ENCODE measurements at places on chromosomes 4 and X. TPM values are rescaled to one million over a fixed set of nuclear protein-coding genes. Genes with fewer than 3 reads are reported as not detected.

Gene GRIA3
- total RNA-seq = 2.2 TPM

DNA sequence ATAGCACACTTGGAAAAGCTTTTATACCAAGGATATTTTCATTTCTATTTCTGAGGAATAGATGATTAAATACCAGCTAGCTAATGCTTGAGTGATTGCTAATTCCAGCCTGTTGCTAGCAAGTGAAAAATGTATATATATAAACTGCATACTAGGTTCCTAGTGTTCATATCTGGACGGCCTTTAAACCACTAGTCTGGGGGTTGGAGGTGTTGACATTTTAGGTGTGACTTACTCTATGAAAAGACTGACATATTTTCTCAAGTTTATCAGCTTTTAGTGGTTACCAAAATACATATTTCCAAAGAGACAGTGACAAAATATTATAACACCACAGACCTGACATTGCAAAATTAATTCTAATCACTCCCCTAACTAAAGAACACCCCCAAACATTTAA lies 44.7 kb downstream of the MTMR8 start:
- no peaks in the 10 kb centered on the region for H3K27me3 ChIP-seq
- no peak overlapping the region for H3K27ac ChIP-seq
- H3K4me3 ChIP-seq = no peak overlapping the region
- H3K36me3 ChIP-seq = peaks cover 7% of the 10 kb centered on the region
- H3K4me1 ChIP-seq = no peaks in the 10 kb centered on the region

- H3K4me3 ChIP-seq = peak overlapping the region; percentile 82
- no peaks in the 10 kb centered on the region for H3K36me3 ChIP-seq
- peaks cover 50% of the 10 kb centered on the region for H3K4me1 ChIP-seq
- peak overlapping the region; percentile 89 for H3K27ac ChIP-seq
Measured at GRCh38 chrX:40012868-40013265, 84.9 kb downstream of the BCOR start.

GRCh38 chr4:152359208-152360044 lies 176.5 kb downstream of the FBXW7 start:
- H3K4me1 ChIP-seq = peaks cover 5% of the 10 kb centered on the region
- no peaks in the 10 kb centered on the region for H3K27me3 ChIP-seq
- no peak overlapping the region for H3K27ac ChIP-seq
- no peak overlapping the region for H3K4me3 ChIP-seq
- H3K36me3 ChIP-seq = no peaks in the 10 kb centered on the region

DNA sequence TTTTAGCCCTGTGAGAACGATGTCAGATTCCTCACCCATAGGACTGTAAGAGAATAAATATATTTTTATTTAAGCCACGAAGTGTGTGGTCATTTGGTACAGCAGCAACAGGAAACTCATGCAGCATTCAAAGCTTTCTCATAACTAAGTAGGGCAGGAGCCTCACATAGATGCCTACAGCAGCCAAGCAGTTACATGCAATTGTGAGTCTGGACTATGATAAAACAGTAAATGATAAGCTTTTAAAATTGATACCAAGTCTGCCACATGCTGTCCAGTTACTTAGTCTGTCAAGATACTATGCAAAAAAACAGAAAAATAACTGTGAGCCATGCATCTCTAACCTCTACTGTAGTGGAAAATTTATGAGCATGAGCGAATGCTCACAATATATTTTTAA lies 359.6 kb downstream of the HS3ST1 start:
- peak overlapping the region; percentile 7 for H3K27ac ChIP-seq
- H3K4me3 ChIP-seq = no peak overlapping the region
- H3K27me3 ChIP-seq = no peaks in the 10 kb centered on the region
- peaks cover 30% of the 10 kb centered on the region for H3K4me1 ChIP-seq

Gene VSIG1
- total RNA-seq = not detected

DNA sequence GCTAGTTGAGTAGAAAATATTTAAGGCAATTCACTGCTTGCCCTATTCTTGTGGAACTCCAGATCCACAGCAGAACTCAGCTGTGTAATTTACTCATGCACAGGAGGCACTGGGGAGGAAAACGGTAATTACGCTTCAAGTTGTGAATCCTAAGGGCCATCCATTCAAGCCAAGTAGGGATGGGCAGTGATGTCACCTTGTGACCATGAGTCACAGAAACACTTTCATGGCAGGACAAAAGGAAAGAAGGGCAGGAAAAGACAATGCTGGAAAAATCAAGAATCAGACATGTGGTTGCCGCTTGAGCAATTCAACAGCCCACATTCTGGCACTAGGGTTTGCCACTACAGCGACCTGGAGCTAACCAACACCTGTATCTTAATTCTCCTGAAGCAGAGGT lies 1.4 kb downstream of the PAQR3 start:
- H3K27me3 ChIP-seq = peaks cover 16% of the 10 kb centered on the region
- H3K36me3 ChIP-seq = peaks cover 5% of the 10 kb centered on the region
- H3K27ac ChIP-seq = no peak overlapping the region
- peaks cover 25% of the 10 kb centered on the region for H3K4me1 ChIP-seq

DNA sequence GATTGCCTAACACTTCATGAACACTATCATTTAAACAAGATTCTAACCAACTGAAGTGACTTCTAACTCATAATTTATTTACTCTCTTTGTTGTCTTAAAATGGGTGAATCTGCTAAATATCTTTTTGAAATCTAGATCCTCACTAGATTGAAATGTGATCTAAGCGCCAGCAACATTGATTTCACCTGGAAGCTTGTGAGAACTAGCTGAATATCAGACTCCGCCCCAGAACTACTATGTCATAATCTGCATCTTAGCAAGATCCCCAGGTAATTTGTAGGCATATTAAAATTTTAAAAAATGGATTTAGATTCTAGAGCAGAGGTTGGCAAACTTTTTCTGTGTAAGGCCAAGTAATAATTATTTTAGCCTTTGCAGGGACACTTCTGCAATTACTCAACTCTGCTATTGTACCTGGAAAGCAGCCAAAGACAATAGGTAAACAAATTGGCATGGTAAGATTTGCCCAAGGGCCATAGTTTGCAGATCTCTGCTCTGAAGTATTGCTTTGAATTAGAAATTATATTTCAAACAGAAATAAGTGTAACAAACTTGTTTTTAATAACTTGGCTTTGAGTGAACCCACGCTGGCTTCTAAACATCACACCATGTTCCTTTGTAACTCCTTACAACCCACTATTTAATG lies 121.5 kb downstream of the REELD1 start:
- DNase-seq = no peak
- H3K4me1 ChIP-seq = no peaks in the 10 kb centered on the region
- H3K27me3 ChIP-seq = no peaks in the 10 kb centered on the region
- H3K36me3 ChIP-seq = no peaks in the 10 kb centered on the region

Gene ATP10D
- 7.9 TPM for total RNA-seq

GRCh38 chr4:81505004-81505598 lies 33.4 kb upstream of the RASGEF1B start:
- H3K27me3 ChIP-seq = peaks cover 13% of the 10 kb centered on the region
- no peak overlapping the region for H3K4me3 ChIP-seq
- peaks cover 27% of the 10 kb centered on the region for H3K4me1 ChIP-seq
- H3K27ac ChIP-seq = no peak overlapping the region

- DNase-seq = no peak
- H3K4me3 ChIP-seq = no peak overlapping the region
- H3K36me3 ChIP-seq = peaks cover 6% of the 10 kb centered on the region
- H3K4me1 ChIP-seq = peaks cover 8% of the 10 kb centered on the region
- H3K27ac ChIP-seq = no peak overlapping the region
Measured at GRCh38 chr4:185640811-185641675, 105.7 kb upstream of the PDLIM3 start.

GRCh38 chr4:51943221-51943620 lies 76.9 kb downstream of the LRRC66 start:
- no peaks in the 10 kb centered on the region for H3K27me3 ChIP-seq
- H3K4me3 ChIP-seq = no peak overlapping the region
- H3K4me1 ChIP-seq = no peaks in the 10 kb centered on the region
- DNase-seq = no peak
- no peak overlapping the region for H3K27ac ChIP-seq
- H3K36me3 ChIP-seq = no peaks in the 10 kb centered on the region
